ENCODE measurements at places on chromosomes 5 and 9.

- DNase-seq = peak; percentile 18
Measured at GRCh38 chr9:124040935-124041816, 29.6 kb downstream of the LHX2 start.

DNA sequence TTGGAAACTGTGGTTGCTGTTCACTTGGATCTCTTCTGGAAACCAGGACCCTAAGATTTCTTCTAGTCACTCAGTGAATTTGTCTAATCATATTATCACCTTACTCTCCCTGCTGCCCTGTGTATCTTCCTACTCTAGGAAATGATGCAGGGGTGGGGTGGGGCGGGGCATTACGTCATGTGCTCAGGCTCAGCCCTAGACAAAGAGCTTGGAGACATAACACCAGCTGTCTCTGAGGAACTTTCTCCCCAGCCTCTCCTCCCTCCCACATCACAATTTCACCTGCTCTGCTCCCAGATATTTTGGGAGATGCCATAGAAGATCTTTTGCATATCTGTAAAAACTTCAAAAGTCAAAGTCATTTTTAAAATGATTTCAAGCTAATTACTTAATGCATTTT lies 470.4 kb downstream of the ZSWIM6 start:
- DNase-seq = no peak

GRCh38 chr5:39986614-39987013 lies 561.8 kb upstream of the DAB2 start:
- DNase-seq = no peak

DNA sequence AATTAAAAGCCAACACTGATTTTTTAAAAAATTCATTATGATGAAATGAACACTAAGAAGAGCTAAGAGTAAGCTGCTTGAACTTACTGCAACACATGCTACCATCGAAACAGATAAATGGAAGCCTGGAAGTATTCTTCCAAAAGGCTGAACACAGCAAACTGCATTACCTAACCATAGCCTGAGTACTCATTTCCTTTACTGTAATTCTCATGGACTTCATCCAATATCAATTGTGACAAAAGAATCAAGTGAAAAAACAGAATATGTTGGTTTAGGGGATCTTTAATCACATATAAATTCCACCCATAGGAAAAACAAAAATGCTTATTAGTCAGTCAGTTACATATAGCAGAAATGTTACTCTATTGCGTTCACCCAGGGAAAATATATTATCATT lies 68.5 kb downstream of the DROSHA start:
- DNase-seq = no peak

- no peak for DNase-seq
Measured at GRCh38 chr5:3324421-3325101, 271.1 kb upstream of the IRX1 start.

All from fibroblast of skin of right quadriceps (primary cell).